Natural killer cell treated with Interleukin-12 subunit alpha and Interleukin-12 subunit beta and Interleukin-15 and Interleukin-18, amount 100 ng/mL, for 72 hours (primary cell): ENCODE measurements at places on chromosomes 4 and X.

DNA sequence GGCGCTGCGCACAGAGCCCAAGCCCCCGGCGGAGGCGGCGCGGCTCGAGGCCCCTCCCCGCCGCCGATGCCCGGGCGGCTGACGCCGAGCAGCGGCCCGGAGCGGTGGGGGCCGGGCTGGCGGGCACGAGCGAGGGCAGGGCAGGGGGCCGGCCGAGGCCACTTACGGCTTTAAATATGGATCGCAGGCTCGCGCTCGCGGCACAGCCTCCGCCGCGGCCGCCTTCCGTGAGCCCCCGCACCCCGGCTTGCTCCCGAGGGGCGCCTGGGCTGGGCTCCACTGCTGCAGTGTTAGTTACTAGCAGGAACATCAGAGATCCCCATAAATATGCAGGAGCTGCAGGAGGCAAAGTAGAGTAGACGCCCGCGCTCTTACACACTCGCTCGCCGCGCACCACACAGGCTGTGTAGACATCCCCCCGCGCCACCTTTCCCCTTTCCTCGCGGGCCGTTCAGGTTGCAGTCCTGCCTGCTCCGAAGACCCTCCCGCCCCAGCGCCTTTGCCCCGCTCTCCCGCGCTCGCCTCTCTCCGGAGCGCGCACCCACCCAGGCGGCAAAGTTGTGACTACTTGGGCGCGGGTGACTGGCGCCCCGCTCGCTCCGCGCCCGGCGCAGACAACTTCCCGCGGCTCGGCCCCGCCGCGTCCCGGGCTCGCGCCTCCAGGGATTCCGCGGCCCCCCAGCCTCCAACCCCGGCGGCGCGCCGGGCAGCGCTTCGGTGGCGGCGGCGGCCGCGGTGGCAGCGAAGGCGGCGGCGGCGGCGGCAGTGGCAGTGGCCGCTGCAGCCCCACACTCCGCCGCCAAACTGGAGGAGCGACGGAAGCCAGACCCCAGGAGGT lies 152.0 kb upstream of the SLC4A4 start:
- peak overlapping the region; percentile 89 for H3K4me3 ChIP-seq
- peak overlapping the region; percentile 68 for H3K27ac ChIP-seq
- H3K27me3 ChIP-seq: no peaks in the 10 kb centered on the region
- peak; percentile 78 for DNase-seq

GRCh38 chr4:40375620-40376019 lies 40.5 kb downstream of the CHRNA9 start:
- H3K4me1 ChIP-seq: no peaks in the 10 kb centered on the region
- H3K36me3 ChIP-seq: no peaks in the 10 kb centered on the region
- H3K4me3 ChIP-seq: no peak overlapping the region

DNA sequence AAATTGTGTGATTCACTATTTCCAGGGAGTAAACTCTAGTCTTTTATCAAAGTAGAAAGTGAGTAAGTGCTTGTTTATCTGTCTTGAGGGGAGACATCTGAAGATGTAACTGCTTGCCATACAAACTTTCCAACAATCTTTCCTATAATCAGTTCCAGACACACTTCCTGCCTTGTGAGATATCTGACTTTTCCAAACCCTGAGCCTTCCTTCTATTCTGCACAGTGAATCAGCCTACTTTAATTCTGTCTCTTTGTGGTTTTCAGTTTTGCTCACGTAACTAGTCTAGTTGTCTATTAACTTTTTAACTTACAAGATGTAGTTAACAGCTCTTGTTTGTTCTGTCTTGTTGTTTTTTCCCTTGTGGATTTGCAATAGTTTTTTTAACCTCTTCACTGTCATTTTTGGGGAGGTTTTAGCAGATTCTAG lies 947.8 kb downstream of the C4orf33 start:
- no peaks in the 10 kb centered on the region for H3K4me1 ChIP-seq
- H3K36me3 ChIP-seq: no peaks in the 10 kb centered on the region
- no peaks in the 10 kb centered on the region for H3K27me3 ChIP-seq
- H3K27ac ChIP-seq: no peak overlapping the region

DNA sequence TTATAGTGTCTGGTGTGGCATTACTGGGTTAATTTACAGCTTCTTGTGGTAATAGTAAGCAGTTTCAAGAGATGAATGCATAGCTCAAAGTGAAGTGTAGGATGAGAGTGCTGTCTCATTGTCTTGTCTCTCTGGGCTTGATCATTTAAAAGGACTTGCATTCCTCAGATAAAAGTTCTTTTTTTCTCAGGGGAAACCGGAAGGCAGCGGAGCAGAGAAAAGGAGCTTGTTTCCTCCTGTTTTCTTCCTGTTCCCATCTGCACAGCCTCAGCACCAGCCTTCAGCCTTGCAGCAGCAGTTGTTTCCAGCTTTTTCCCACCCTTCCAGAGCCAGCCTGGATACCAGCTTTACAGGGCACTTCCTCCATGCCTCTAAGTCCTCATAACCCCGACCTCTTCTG lies 61.4 kb upstream of the LGI2 start:
- H3K4me1 ChIP-seq: no peaks in the 10 kb centered on the region
- no peak overlapping the region for H3K27ac ChIP-seq
- H3K4me3 ChIP-seq: no peak overlapping the region
- no peak for DNase-seq

- no peak overlapping the region for H3K27ac ChIP-seq
- H3K4me1 ChIP-seq: peaks cover 6% of the 10 kb centered on the region
- DNase-seq: no peak
- H3K36me3 ChIP-seq: peaks cover 5% of the 10 kb centered on the region
Observed at GRCh38 chr4:6309777-6310176, 40.1 kb downstream of the WFS1 start.

DNA sequence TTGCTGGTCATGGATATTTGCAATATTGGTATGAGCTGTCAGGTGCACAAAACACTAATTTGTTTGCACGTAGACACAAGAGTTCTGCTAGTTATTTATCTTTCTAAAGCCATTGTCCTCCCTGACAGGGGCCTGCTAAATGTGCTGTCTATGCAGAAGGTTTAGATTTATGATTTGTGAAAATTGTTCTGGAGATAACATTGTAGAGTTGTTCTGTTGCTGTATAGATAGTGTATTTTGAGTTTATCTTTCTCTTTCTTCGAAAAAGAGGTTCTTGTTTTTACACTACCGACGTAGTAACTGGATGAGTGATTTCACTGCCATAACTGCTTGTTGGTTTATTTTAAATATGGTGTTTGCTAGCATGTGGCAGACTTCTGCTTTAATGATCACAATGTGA lies 28.5 kb upstream of the FGG start:
- H3K4me3 ChIP-seq: no peak overlapping the region
- no peak for DNase-seq
- H3K4me1 ChIP-seq: no peaks in the 10 kb centered on the region
- H3K27me3 ChIP-seq: peaks cover 15% of the 10 kb centered on the region
- no peak overlapping the region for H3K27ac ChIP-seq
- no peaks in the 10 kb centered on the region for H3K36me3 ChIP-seq

GRCh38 chr4:47221721-47222120 lies 190.4 kb downstream of the GABRB1 start:
- H3K27me3 ChIP-seq: peaks cover 27% of the 10 kb centered on the region
- no peak for DNase-seq

DNA sequence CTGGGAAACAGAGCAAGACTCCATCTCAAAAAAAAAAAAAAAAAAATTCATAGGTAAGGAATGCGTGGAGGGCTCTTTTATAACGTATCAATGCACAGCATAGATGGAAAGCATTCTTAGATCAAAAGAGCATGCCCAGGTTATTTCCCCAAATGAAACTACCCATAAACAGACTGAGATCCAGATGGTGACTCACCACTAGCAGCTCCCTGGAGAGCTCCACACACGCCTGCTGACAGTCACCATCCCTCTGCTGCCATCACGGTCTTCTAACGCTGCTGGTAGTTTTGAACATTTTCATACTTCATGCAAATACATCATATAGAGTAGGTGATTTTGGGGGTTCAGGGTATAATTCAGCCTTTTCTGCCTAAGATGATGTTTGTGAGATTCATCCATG lies 136.9 kb downstream of the ASMT start:
- H3K4me1 ChIP-seq: peaks cover 5% of the 10 kb centered on the region
- no peaks in the 10 kb centered on the region for H3K27me3 ChIP-seq
- peaks cover 15% of the 10 kb centered on the region for H3K36me3 ChIP-seq
- no peak overlapping the region for H3K27ac ChIP-seq

DNA sequence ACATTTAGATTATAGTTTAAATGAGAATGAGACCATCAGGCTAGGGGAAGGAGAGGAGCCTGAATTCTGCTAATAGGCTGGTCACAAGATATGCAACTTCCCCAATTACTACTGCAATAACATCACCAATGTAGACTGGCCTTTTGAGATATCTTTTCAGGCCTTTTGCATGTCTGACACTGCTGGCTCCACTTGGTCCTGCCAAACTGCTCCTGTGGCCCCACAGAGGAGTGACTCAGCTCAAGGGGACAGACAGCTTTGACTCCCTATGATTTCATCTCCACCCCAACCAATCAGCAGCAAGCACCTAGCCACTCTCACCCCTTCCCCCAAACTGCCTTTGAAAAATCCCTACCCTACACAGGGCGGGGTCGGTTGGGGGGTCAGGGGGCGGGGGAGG lies 22.8 kb downstream of the GPRIN3 start:
- peaks cover 4% of the 10 kb centered on the region for H3K36me3 ChIP-seq
- H3K4me3 ChIP-seq: peak overlapping the region; percentile 81
- H3K4me1 ChIP-seq: peaks cover 72% of the 10 kb centered on the region
- no peak for DNase-seq
- no peak overlapping the region for H3K27ac ChIP-seq

- no peak for DNase-seq
- peaks cover 14% of the 10 kb centered on the region for H3K4me1 ChIP-seq
- peaks cover 12% of the 10 kb centered on the region for H3K27me3 ChIP-seq
- peak overlapping the region; percentile 87 for H3K27ac ChIP-seq
- H3K4me3 ChIP-seq: peak overlapping the region; percentile 97
- H3K36me3 ChIP-seq: no peaks in the 10 kb centered on the region
Observed at GRCh38 chrX:119853444-119853843, 681 bp upstream of the UPF3B start.

- no peaks in the 10 kb centered on the region for H3K36me3 ChIP-seq
- no peaks in the 10 kb centered on the region for H3K4me1 ChIP-seq
- no peak for DNase-seq
- H3K4me3 ChIP-seq: no peak overlapping the region
Observed at GRCh38 chr4:122914938-122915337, 7.5 kb downstream of the NUDT6 start.

GRCh38 chr4:9996319-9997110 lies 24.8 kb downstream of the SLC2A9 start:
- peaks cover 5% of the 10 kb centered on the region for H3K36me3 ChIP-seq
- peaks cover 23% of the 10 kb centered on the region for H3K4me1 ChIP-seq
- no peak for DNase-seq

DNA sequence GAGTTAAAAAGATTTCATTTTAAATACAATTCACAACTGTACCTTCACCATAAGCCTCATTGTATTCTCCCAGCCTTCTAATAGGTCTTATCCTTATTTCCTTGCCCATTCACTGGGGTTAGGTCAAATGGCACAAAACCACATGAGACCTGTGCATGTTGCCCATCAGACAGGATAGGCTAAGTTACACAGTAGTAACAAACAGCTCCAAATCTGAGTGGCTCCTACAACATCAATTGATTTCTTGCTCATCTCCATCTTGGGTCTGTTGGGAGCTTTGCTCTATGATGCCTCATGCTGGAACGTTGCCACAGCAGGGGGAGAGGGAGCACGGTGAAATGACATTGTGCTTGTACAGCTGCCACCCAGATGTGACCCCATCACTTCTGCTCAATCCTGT lies 70.6 kb downstream of the DHX15 start:
- no peak overlapping the region for H3K4me3 ChIP-seq
- DNase-seq: no peak
- H3K27ac ChIP-seq: no peak overlapping the region

- DNase-seq: no peak
- H3K27ac ChIP-seq: no peak overlapping the region
- no peak overlapping the region for H3K4me3 ChIP-seq
- no peaks in the 10 kb centered on the region for H3K36me3 ChIP-seq
- peaks cover 20% of the 10 kb centered on the region for H3K27me3 ChIP-seq
Observed at GRCh38 chr4:17665346-17665745, 50.9 kb downstream of the MED28 start.

DNA sequence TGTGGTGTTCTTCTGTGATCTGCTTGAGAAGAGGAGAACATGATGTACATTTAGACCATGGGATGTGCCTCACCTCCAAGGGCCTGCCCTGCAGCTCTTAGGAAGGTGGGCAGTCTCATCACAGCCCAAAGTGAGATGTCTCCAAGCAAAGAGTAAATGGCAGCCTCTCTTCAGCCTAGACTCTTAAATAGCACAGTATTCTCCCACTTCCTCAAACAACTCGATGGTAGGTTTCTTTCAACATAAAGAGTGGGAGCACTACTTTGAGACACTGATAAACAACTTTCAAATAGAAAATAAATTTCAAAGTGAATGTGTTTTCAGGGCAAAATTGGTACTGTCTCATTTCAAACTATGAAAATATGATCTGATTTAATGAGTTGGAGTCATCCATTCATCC lies 35.2 kb downstream of the EDNRA start:
- no peak overlapping the region for H3K4me3 ChIP-seq
- no peaks in the 10 kb centered on the region for H3K36me3 ChIP-seq
- no peak overlapping the region for H3K27ac ChIP-seq
- peaks cover 27% of the 10 kb centered on the region for H3K27me3 ChIP-seq
- DNase-seq: no peak

- peaks cover 4% of the 10 kb centered on the region for H3K27me3 ChIP-seq
- no peak overlapping the region for H3K4me3 ChIP-seq
- no peak overlapping the region for H3K27ac ChIP-seq
- peaks cover 12% of the 10 kb centered on the region for H3K36me3 ChIP-seq
Observed at GRCh38 chr4:142365391-142365790, 480.7 kb downstream of the INPP4B start.

GRCh38 chr4:79421483-79421882 lies 13.5 kb upstream of the GK2 start:
- no peak overlapping the region for H3K27ac ChIP-seq
- H3K27me3 ChIP-seq: no peaks in the 10 kb centered on the region
- DNase-seq: no peak
- H3K4me3 ChIP-seq: no peak overlapping the region
- no peaks in the 10 kb centered on the region for H3K4me1 ChIP-seq

- DNase-seq: no peak
- H3K4me1 ChIP-seq: no peaks in the 10 kb centered on the region
- H3K4me3 ChIP-seq: no peak overlapping the region
- H3K36me3 ChIP-seq: peaks cover 13% of the 10 kb centered on the region
Observed at GRCh38 chr4:21946858-21947257, 1.7 kb downstream of the KCNIP4 start.
